SJCRH30 (cell line): ENCODE measurements at places on chromosomes 16 and 17. TPM values are rescaled to one million over a fixed set of nuclear protein-coding genes. Genes with fewer than 3 reads are reported as not detected.

Gene GP1BA
- total RNA-seq = not detected in 2 replicates

- no peak for DNase-seq
Observed at GRCh38 chr16:81460075-81460474, 15.5 kb downstream of the CMIP start.

DNA sequence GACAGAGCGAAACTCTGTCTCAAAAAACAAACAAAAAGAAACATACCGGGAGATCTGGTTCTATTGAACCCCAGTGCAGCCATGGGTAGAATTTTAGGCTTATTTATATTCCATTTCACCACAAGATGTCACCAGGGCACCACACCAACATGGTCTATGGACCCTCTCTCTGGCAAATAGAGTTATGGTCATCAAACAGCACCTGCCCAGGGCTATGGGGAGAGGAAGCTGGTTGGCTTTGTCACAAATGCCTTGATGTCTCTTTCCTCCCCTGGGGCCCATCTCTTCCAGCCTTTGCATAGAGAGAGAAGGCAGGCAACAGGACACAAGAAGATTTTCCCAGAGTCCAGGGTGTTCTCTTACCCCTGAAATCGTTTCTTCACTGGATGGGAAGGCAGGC lies 128.4 kb downstream of the WWOX start:
- peak; percentile 56 for DNase-seq

DNA sequence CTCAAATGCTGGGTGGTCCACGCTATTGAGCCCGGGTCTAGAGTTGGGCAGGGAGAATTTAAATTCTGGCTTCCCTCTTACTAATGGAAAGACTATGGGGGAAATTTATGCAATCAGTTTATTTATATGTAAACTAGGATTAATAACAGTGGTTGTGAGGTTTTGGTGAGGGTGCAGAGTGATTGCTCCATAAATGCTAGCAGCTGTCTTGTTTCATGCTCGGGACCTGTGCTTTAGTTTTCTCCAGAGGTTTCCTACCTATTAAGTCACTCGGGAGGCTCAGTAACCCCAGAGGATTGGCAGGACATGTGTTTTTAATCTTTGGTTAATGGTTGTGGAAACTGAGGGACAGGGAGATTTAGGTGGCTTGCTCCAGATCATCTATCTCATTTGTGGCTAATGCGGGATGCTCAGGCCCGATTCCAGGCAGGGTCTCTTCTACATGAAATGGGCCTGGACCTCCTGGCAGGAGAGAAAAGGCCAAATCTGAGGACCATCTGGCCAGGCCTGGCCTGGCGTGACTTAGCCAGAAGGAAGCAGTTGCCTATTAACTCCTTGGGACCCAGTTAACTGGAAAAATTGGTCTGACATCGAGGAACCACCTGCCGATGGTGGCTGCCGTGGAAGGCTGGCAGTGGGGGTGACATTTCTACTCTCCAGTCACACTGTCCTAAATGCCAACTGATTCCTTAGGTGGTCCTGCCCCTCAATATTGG lies 2.1 kb downstream of the PRCD start:
- no peak for DNase-seq

DNA sequence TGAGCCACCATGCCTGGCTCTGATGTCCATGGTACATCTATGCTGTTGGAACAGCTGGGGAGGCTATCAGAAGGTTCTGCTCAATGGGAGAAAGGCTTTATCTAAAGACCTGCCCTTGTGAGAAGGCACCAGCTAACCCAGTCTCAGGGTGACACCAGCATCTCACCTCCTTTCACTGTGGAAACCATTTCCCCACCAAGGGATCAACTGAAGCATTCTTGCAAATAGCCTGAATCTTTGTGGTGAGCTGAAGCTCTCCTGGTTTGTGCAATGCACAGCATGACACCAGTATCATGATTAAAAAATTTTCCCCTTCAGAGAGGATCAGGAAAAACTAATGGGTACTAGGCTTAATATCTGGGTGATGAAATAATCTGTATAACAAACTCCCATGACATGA lies 5.1 kb downstream of the CCL18 start:
- DNase-seq = no peak

DNA sequence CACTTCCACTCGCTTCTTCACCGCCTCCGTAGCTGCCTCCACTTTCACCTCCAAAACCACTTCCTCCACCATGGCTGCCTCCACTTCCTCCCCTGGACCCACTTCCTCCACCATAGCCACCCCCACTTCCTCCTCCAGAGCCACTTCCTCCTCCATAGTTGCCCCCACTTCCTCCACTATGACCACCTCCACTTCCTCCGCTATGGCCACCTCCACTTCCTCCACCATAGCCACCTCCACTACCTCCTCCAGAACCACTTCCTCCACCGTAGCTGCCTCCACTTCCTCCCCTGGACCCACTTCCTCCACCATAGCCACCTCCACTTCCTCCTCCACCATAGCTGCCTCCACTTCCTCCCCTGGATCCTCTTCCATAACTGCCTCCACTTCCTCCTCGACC lies 4.5 kb downstream of the KRT9 start:
- DNase-seq = no peak
